ENCODE measurements at places on chromosomes 7 and 10. TPM values are rescaled to one million over a fixed set of nuclear protein-coding genes. Genes with fewer than 3 reads are reported as not detected.

DNA sequence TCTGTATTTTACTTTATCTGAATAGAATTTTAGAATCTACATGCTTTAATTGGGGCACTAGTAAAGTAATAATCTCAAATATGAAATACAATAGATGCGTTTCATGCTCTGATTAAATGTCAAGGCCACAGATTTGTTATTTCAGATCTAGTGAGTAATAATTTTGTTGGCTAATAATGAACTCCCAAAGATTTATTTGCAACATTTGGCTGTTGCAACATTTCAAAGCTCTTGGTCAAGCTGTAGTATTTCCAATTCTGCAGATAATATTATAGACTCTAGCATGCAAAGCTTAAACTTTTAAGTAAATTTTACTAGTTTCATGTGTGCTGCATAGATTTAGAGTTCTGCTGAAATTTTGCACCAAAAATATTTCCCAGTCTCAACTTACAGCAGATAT is 16.7 kb downstream of the LRRN3 start:
- no peak overlapping the region for H3K27ac ChIP-seq
- no peak overlapping the region for H3K4me3 ChIP-seq
- H3K27me3 ChIP-seq, result no peaks in the 10 kb centered on the region
- no peak for DNase-seq
- H3K4me1 ChIP-seq, result peaks cover 70% of the 10 kb centered on the region
- peaks cover 71% of the 10 kb centered on the region for H3K36me3 ChIP-seq

GRCh38 chr7:99120501-99120900 is 23.4 kb downstream of the SMURF1 start:
- no peak overlapping the region for H3K4me3 ChIP-seq
- no peaks in the 10 kb centered on the region for H3K27me3 ChIP-seq
- H3K4me1 ChIP-seq, result peaks cover 38% of the 10 kb centered on the region
- H3K27ac ChIP-seq, result no peak overlapping the region
- peaks cover 44% of the 10 kb centered on the region for H3K36me3 ChIP-seq

DNA sequence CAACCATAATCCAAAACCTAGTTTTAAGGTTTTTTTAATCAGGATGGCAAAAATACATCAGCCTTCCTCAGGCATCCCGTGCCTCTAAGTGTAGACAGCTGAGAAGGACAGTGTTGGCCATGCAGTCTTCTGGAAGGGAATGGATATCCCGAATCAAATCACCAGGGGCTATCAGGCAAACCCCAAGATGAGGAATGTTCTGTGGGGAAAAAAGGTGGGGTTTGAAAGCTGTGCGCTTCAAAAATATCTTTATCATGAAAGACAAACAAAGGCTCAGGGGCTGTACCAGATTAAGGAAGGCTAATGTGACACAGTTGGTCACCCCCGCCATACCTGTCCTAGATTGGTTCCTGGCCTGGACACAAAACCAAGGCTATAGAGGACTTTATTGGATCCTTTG is 5.4 kb downstream of the TMEM273 start:
- H3K4me1 ChIP-seq, result peaks cover 32% of the 10 kb centered on the region
- DNase-seq, result no peak
- peaks cover 44% of the 10 kb centered on the region for H3K27me3 ChIP-seq
- no peak overlapping the region for H3K27ac ChIP-seq

Gene ARL5B
- total RNA-seq, result 12.9 TPM

Gene EGR2
- total RNA-seq, result 52.1 TPM

Gene SLC29A3
- total RNA-seq, result 4.3 TPM
